Stimulated activated CD4-positive, alpha-beta T cell treated with anti-CD3 and anti-CD28 coated beads, Interleukin-1b, Interleukin-23, amount 100 ng/mL, for 4 hours (primary cell): ENCODE measurements at places on chromosomes 2 and 18.

GRCh38 chr18:79754022-79754761 is 43.5 kb upstream of the KCNG2 start:
- DNase-seq = no peak

DNA sequence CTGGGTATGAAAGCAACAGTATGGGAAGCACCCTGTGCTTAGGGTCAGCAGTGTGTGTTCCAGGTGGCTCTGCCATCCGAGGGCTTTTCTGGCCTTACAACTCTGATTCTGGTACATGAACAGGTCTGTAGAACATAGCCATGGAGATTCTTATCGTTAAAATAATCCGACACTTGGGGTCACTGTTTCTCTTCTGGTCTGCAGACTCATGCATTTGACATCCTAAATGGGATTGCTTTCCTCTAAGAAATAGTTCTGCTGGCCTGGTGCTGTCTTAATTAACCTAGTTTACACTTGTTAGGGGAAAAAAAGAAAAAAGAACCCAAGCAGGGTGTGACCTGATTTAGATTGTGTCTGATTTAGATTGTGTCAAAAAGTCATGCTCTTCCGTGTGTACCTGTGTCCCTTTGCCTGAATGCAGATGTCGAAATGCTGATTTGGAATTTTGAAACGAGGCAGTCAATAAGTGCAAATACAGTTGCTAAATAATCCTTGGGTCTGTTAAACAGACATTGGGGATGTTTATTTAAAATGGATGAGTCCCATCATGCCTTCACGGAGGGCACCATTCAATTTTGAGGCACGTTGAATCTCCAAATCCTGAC is 59.6 kb downstream of the TRPM8 start:
- no peak for DNase-seq

DNA sequence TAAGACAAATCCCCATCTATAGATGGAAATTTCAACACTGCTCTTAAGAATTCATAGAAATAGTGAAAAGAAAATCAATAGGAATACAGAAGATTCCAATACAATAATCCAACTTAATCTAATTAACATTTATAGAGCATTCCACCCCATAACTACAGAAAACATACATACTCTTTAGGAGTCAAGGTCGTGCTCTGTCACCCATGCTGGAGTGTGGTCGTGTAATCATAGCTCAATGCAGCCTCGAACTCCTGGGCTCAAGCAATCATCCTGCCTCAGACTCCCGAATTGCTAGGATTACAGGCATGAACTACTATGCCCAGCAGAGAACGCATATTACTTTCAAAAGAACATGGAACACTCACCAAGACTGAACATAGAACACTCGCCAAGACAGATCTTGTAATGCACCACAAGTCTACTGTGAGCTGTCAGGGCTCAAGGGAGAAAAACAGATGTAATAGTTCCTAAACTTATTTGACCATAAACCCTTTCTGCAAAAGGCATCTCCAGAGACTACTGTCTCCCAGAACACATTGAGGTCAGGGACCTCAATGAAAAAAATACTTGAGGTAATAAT is 14.1 kb downstream of the MEMO1 start:
- no peak for DNase-seq

DNA sequence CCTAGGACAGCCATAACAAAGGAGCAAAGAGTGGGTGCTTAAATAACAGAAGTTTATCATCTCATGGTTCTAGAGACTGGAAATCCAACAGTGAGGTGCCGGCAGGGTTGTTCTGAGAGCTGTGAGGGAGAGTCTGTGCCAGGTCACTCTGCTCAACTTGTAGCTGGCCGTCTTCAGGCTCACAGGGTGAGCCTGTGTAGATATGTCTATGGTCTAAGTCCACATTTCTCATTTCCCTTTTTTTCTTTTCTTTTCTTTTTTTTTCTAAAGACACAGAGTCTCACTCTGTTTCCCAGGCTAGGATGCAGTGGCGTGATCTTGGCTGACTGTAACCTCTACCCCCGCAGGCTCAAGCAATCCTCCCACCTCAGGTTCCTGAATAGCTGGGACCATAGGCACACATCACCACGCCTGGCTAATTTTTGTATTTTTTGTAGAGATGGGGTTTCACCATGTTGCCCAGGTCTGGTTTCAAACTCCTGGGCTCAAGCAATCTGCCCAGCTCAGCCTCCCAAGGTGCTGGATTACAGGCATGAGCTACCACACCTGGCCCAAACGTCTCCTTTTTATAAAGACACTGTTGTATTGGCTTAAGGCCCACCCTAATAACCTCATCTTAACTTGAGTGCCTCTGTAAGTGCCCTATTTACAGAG is 142.2 kb downstream of the SP3 start:
- no peak for DNase-seq

- DNase-seq = no peak
Measured at GRCh38 chr2:74693668-74694067, 39.6 kb downstream of the SEMA4F start.

GRCh38 chr2:216533609-216534008 is 35.0 kb downstream of the RPL37A start:
- DNase-seq = no peak

DNA sequence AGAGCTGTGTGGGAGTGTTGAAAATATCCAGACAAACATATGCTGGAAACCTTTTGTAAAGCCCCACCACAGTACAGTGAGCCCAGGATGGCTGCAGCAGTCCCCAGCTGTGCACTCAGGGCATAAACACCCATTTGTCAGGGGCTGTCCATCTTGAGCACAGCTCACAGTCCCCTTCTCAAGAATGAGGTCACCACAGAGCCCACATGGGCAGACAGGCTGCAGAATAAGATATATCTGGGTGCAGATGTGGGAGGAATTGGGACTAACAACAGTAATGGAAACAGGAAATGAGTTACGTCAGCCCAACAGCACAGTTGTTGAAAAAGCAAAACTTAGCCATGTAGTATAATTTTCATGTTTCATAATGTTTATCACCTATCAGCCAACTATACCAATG is 219.6 kb downstream of the ETAA1 start:
- no peak for DNase-seq
